ENCODE measurements at places on chromosomes 11 and 22.

DNA sequence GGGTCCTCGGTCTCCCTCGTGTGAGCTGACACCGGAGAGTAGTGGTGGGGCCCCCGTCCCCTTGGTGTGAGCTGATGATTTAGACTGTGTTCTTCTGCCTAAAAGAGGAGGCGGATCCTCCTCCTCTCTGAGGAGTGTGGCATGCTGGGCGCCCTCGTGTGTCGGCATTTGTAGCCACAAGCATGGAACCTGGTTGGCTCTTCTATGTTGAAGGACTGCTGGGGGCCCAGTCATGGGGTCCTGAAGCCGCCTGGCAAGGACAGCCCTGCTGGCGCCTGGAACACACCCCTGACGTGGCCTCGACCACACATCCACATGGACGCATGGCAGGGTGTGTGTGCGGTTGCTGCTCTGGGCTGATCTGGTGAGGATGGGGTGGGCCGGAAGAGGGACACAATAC is 50.2 kb downstream of the AP2A2 start:
- no peak for DNase-seq

GRCh38 chr11:15123849-15124248 is 9.1 kb downstream of the INSC start:
- no peak for DNase-seq

DNA sequence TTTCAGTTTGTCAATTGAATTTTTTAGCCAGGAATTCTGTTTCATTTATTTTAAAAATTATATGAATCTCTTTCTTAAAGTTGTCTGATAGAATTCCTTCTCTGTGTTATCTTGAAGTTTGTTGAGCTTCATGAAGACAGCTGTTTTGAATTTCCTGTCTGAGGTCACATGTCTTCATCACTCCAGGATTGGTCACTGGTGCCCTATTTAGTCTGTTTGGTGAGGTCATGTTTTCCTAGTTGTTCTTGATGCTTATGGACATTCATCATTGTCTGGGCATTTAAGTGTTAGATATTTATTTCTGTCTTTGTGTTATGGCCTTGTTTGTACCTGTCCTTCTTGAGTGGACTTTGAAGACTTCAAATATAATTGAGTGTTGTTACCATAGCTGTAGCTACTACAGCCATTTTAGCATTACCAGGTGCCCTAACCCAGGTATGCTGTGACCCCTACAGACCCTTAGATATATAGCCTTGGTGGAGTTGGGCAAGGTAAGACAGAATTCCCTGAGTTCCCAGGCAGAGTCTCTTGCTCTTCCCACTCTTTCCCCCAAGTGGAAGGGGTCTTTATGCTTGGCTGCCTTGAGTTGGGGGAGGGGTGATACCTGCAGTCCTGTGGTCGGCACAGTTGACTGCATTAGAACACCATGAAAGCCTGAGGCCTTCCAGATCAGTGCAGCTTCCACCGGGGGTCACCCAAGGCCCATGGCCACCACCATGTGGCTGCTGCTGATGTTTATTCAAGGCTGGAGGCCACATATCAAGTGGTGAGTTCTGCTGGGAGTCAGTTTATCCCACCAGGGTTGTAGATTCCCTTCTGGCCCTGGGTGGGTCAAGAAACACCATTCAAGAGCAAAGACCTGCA is 229.6 kb downstream of the DYNC2H1 start:
- DNase-seq: no peak

GRCh38 chr22:27843441-27843840 is 41.9 kb upstream of the MN1 start:
- DNase-seq: no peak

- DNase-seq: no peak
Measured at GRCh38 chr11:115624065-115624464, 119.8 kb upstream of the CADM1 start.

DNA sequence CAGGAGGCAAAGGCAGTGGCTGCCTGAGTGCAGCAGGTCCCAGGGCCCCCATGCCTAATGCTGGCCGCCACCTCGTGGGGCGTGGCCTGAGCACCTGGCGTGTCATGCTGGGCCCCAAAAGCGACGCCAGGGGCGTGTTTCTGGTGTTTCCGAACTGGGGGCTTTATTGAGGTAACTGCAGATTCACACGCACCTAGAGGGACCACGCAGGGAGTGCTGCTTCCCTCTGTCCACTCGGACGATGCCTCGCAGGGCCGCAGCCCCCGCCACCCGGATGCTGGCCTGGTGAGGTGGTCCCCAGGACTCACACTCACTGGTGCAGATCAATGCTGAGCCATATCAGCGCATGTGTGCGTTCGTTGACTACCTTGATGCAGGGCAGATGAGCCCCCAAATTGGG is 736.2 kb downstream of the BRD1 start:
- DNase-seq: no peak

DNA sequence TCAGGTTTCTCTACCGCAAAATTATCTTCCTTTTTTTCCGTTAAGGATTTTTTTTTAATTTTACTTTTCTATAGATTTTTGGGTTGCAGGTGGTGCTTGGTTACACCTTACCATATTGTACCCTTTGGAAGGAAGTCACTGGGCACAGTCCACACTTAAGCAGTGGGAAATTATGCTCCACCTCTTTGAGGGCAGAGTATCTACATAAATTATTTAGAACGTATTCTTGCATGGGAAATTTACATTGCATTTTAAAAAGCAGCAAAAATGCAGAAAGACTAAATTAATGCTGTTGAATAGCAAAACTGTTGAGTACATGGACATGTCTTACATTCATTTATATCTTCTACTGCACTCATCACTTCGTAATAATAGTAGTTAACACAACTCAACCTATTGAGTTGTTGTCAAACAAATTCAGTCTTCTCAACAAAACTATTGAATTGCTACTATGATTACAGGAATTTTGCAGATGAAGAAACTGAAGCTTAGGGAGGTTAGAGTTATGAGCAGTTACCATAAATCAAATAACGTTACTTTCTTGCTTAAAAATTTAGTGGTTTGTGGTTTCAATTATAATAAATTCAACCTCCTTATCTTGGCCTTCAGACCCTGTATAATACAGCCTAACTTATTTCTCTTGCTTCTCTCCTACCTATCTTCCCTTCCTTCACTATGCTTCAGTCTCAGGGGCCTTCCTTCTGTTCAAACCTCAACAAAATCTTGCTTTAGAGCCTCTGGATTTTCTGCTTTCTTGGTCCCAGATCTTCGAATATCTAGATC is 97.4 kb upstream of the ARHGAP20 start:
- DNase-seq: no peak

DNA sequence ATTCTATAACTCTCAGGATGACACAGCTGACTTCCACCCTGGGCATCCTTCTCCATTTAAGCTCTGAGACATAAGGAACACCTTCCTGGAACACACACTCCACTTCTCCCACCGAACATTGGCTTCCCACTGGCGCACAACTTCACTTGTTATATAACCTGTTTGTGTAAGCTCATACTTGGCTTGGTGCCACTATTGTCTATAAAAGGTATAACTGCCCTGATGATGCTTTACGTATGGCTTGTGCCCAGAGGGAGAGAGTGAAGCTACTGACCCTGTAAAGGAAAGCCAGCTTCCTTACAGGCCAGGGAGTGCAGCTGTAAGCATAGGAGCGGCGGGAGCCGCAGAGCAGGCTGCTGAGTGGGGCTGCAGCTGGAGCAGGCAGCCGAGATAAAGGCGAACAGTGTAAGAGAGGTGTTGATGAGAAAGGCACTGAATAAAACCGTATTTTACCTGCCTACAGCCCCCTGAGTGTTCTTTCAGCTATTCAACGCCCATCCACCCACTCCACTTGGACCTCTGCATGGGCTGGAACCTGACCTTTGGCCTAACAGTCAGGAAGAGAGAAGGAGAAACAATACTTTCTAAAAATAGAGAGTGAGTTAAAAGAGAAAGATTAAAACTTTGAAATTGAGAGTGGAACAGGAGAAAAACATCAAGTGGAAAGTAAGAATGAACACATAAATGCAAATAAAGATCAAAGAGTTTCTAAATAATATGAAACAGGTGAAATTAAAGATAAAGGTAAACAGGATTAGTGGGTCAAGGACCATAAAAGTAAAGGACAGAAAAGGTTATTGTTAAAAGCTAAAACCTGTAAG is 252.1 kb upstream of the ARHGAP42 start:
- DNase-seq: no peak

DNA sequence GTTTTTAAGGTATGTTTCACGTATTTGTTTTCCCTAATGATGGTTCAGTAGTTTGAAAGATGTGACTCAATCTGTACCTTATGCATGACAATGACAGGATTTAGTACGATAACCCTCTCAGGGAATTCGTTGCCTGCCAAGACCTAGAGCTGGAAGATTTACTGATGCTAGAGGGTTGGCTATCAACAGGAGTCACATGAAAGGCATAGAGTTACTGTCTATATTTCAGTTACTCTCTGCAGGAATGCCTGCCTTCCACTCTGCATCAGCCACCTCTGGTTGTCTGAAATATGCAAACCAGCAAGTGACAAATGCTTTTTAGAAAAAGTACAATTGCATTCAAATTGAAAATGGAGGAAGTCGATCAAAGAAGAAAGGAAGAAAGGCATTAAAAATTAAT is 276.3 kb upstream of the RAG2 start:
- no peak for DNase-seq

DNA sequence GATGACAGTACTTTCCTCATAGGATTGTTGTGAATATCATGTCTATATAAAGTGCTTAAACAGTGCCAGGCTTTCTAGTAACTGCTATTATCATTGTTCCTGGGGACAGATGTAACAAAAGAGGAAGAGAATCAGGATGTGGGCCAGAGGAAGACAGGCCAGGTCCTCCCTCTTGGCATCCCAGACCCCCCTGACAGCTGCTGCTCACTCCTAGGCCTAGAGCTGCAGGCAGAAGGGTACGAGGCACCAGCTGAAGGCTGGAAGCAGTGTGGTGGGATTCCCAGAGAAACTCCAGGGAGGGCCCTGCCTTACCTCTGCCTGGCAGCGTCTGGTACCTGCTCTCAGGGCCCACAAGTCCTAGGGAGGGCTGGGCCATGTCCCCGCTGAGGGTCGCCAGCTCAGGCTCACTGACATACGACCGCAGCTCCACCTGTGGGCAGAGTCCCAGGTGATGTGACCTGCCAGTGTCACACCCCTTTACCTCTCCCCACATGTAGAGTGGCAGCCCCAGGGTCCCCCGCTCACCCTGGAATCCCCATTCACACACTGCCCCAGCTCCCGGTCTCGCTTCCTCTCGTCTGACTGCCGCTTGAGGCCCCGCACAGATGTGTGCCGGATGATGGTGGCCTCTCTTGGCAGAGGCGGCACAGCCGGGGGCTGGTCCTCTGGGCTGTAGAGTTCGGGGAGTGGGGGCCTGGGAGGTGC is 52.2 kb downstream of the C11orf58 start:
- no peak for DNase-seq

DNA sequence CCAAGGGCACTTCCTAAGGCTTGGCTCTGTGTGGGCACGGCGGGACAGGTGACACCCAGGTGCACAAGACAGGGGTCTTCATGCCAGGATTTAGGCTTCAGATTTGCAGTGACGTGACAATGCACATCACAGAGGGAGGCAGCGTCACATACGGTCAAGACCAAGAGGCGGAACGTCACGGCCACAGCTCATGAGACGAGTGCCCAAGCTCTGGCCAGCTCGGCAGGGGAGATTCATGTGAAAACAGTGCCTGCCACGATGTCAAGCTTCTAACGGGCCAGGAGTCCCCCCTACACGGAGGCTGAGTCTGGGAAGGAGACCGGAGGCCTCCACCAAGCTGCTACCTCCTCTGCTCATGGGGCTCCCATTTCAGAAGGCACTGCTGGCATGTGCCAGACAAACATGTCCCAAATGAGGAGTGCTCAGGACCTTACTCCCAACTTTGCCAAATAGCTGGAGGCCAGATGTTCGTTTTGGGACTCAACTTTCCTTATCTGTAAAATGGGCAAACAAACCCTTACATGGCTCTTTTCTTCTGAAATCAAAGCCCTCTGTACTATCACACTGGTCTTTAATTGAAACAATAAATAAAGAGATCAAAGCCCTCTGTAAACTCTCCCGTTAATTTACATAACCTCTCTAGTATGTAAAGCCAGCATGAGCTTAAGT is 16.6 kb downstream of the VPS37C start:
- no peak for DNase-seq

DNA sequence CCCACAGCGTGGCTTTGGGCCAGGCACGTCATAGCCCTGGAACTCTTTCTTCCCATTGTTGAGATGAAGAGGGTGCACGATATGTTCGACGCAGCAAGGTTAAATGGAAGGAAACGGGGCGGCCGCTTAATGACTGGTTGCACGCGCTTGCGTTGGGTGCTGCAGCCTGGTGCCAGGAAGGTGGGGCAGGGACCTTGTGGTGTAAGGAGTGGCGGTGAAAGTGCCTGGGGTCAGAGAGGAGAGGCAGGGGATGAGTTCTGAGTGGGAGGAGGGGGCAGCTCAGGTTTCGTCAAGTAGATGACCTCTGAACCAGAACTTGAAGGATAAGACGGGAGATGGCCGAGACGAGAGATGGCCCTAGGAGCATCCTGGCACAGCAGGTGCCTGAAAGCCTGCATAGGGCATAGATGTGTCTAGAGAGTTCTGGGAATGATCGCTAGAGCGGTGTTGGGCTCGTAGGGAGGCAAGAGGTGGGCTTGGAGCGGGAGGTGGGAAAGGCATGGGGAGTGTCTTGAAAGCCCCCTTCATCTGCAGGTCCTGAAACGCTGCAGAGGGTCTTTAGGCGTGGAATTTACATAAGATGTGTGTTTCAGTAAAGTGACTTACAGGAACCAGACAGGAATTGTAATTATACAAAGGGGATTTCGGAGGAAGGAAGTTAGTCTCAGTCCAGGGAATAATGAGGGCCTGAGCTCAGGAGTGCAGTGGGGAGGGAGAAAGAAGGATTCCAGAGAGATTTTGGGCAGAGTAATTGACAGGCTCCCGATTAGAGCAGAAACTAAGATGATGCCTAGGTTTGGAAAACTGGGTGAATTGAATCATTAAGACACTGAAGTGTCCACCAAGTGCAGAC is 43.2 kb upstream of the CLDN5 start:
- DNase-seq: no peak

DNA sequence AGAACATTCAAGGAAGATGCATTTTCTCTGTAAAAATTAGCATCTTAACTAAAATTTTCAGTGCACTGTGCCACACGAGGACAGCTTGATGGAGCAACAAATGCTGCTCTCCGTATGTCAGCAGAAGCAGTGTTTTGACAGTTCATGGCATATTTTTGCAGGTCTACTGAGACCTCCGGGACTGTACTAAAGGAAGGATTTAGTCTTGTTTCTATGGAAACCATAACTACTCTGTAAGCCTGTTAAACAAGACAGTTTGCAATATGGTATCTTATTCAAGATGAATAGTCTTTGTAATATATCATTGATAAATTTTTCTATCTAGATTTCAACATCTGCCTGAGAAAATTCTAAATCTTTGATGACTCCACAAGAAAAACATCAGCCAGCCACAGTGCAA is 184.0 kb upstream of the GUCY1A2 start:
- no peak for DNase-seq

- no peak for DNase-seq
Measured at GRCh38 chr22:48140261-48140813, 1377.9 kb downstream of the TBC1D22A start.

DNA sequence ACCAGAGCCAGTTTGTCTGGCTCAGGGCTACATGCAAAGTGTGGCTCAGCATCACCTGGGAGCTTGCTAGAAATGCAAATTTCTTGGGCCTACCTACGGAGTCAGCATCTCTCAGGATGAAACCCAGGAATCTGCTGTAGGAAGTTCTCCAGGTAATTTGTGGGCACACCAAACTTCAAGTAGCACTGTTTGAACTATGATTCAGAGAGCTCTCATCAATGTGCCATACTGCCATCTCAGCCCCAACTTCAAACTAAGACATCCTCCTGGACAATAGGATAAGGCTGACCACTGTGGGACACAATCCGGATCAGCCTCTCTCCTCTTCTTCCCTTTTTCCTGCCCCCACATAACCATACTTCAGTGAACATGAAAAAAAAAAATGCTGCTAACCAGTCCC is 374.5 kb downstream of the METTL15 start:
- no peak for DNase-seq

- DNase-seq: no peak
Measured at GRCh38 chr11:6567371-6567745, 36.1 kb downstream of the RRP8 start.
